ENCODE measurements at places on chromosomes 2 and 18.

GRCh38 chr2:30239308-30239985, 8.1 kb downstream of the LBH start:
- peak; percentile 85 for DNase-seq

- DNase-seq = no peak
These were observed 31.2 kb downstream of the MAP3K2 start for GRCh38 chr2:127356531-127356930.

- no peak for DNase-seq
These were observed 15.9 kb downstream of the RNF152 start for GRCh38 chr18:61876899-61877298.

GRCh38 chr2:114631146-114631545, 188.7 kb downstream of the DPP10 start:
- DNase-seq = no peak

DNA sequence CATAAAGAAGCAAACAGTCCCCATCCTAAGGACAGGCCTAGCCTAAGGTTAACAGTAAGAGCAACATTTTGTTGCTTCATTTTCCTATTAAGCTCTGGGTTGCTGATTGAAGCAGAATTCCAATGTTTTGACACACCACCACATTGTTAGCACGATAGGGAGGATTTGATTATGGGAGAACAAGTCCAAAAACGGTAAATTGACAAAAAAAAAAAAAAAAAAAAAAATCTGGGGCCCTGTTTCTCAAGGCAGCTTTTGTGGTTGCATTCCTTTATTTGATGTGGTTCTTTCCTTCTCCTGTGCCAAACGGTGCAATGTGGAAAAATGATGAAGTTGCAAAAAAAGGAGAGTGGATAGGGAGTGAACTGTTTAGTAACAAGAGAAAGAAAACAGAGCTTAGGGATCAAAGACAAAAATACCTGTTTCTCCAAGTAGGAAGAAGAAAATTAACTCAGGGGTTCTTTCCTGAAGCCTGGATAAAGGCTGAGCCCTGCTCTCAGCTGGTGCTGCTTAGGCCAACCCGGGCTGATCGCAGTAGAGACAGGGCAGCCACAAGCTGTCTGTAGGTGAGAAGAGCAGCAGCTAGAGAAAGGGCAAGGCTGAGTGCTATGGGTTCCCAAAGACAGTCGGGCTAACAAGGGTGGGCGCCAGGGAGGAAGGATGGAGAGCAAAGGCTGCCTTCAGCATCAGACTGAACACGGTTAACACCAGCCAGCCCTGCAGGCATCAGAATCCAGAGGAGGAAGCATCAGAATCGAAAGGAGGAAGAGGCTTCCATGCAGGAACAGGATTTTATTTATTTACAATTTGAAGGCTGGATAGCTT, 167.8 kb upstream of the FOSL2 start:
- peak; percentile 87 for DNase-seq

DNA sequence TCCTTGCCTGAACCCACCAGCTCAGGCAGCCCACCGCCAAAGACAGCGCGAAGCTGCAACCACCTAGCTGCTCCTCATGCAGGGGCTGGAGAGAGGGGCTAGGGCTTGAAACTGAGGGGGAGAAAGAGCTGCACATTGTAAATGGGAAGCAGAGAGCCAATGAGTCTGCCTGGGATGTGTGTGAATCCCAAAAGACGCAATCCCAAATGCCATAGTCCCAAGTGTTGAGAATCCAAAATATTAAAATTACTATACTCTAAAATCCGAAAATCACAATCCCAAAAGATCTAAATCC, 9.4 kb downstream of the AMER3 start:
- DNase-seq = no peak

- DNase-seq = no peak
These were observed at the start of gene SIGLEC15 for GRCh38 chr18:45825258-45826044. Gene SIGLEC15 (plus strand): TSS chr18:45825675. CDS start chr18:45825729, 54 bp downstream.

GRCh38 chr18:23166891-23167541, 31.7 kb downstream of the CABLES1 start:
- no peak for DNase-seq

DNA sequence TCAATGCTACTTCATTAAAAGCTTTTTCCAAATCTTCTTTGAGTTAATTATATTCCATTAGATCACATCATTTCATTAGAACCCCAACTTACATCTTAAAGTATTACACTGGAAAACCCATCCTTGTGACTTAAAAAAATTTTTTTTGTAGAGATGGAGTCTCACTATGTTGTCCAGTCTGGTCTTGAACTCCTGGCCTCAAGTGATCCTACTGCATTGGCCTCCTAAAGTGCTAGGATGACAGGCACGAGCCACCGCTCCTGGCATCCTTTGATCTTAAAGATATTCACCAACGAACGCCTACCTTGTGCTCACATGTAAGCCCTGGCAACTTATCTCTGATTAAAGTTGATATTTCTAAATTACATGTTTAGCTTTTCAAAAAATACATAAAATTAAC, 6.7 kb downstream of the LAPTM4A start:
- no peak for DNase-seq

DNA sequence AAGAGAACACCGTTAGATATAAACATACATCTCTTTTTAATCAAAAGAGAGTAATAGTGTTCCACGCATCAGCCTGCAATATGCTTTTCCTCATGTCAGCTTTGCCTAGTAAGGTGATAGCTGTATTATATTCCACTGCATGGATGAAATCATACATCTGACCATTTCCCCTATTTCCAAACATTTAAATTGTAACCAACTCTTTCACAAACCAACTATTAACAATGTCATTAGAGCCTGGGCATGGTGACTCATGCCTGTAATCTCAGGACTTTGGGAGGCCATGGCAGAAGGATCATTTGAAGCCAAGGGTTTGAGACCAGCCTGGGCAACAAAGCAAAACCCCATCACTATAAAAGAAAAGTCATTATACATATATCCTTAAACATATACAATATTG, 284.8 kb downstream of the BCL11A start:
- DNase-seq = no peak

DNA sequence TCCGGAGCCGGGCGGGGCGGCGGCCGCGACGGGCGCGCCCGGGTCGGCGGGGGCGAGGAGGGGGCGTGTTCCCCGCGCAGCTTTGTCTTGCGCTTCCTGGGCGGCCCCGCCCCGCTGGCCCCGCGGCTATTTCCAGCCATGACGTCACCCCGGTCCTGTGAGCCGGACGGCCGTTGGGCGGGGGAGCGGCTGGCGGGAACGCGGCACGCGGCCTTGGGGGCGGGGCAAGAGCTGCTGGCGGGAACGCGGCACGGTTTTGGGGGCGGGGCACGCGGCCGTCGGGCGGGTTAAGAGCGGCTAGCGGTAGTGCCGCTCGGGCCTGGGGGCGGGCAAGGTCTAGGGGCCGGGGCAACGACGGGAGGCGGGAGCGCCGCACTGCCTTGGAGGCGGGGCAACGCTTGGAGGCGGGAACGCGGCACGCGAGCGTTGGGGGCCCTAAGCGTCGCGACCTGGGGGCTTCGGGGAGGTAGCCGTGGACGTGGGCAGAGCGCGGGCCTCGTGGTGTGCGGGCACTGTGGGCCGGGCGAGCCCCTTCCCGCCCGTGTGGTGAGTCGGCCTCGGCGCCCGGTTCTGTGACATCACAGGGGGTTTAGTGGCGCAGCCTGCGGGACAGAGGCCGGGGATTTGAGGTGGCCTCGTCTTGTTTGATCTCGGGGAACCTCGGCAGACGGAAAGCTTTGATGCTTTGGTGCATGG, 704 bp downstream of the KLF11 start:
- DNase-seq = peak; percentile 74

DNA sequence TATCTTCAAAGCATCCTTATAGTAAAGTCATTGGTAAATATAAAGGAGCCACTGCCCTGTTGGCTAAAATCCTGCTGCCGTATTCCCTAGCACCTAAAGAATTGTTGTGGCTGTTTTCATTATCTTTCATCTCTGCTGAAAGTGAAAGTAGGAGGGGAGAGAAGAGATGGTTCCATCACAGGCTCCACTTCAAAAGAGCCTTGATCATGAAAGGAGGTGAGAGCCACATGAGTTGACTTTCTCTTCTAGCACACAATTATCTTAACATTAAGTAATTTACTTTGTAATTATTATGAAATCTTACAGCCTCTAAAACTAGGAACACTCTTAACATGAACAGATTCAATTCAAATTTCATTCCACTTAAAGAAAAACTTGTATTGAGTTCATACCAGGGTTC, 1050.9 kb upstream of the LRRTM1 start:
- no peak for DNase-seq

DNA sequence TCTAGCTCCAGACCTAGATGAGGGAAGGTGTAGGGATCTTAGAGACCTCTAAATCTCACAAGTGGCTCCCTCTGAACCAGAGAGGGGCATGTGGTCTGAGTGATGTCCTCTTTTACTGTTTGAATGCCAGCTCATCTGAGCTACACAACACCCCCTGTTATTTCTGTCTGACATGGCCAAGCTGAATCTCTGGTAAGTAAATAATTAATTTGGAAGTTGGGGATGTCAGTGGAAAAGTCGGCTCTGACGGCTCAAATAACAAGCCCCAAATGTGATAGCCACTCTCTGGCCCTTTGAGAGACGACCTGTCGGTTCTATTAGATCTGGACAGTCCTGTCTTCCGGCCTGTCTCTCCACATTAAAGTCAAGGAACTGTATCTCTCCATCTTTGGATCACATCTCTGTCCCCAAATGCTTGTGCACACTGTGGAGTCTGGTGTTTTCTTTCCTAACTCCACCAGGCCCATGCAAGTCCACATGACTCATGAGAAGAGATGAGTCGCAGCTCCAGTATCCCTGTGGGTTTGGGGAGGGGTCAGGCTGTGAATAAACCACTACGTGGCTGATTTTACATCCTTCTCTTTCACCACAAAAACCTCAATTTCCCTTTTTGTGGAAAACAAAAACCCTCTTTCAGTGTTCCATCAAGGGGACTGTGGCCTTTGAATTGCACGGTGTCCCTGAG, 52.5 kb downstream of the SETBP1 start:
- peak; percentile 78 for DNase-seq

- no peak for DNase-seq
These were observed 16.0 kb downstream of the DGUOK start for GRCh38 chr2:73942664-73943063.

- DNase-seq = no peak
These were observed 208.7 kb downstream of the CLIP4 start for GRCh38 chr2:29323961-29324360.

DNA sequence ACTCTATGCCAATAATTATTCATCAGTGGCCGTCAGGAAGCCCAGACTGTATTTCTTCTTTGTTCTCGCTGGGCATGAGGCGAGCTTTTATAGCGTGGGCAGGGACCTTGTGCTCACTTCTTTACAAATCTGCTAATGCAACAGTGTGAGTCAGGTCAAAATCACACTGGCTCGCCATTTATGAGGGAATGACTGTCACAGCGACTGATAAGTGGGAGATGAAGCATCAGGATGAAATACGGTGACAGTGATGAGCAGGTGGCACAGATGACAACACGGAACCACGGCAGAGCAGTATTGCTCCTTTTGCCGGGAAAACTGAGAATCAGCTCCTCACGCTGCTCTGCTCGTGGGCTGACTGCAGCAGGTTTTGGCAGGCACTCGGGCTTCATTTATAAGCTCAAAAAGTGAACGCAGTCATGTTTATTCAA, 20.5 kb downstream of the TYMS start:
- DNase-seq = no peak

DNA sequence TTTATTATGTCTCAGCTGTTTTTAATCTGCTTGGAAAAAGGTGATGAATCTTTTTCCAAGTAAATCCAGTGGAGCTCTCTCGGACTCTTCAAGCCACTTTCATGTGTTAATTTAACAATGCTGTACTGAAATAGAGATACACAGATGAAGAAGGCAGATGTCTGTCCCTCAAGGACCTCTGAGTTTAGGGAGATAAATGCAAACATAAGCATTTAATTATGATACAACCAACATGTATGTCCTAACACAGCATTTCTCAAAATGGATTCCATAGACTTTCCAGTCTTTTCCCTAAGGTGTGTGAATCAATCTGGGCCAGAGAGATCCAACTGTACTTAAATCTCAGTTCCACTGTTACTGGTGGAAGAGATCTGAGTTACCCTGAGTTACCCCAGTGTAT, 262.4 kb downstream of the RND3 start:
- DNase-seq = no peak

DNA sequence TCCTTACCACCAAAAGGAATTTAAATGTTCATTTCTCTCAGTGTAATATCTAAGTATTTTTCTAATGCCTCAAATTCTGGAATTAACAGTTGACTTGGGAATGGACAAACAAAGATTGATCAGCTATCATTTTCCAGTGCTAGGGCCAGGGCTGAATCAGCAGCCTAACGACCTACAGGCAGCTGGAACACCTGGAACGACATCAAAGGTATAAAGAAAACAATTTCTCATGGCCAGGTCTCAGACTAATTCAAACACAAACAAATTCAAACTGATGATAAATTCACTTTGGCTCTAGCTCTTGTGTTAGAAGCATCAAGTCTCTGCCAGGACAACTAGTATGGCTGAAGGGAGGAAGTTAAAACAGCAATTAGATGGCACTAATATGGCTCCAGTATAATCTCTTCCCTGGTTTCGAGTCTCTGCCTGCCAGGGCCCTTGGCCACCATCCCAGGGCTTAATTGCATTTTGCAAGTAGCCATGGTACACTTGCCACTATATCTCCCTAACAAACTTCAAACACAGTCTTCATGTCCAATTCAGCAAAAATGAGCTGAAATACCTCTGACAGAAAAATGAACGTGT, 70.2 kb upstream of the FSHR start:
- DNase-seq = no peak

DNA sequence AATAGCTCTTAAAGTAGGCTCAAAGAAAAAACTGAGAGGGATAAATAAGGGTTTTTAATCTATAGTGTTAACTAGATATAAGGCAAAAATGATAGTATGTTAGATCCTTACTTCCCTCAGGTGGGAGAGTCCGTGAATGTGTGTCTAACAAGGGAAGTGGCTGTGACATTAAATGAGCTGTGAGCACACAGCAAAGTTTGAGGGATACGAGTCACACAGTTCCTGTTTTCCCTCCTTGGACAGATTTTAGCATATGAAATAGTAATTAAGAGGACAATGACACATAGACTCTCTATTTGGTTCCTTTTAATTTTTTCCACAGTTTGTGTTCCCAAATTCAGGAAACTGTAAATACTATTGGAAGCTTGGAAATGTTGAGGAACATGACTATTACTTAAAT, 148.4 kb upstream of the CAVIN2 start:
- DNase-seq = no peak

GRCh38 chr2:220994846-220995245, 577.3 kb downstream of the EPHA4 start:
- no peak for DNase-seq

GRCh38 chr18:33916200-33916599, 308.5 kb downstream of the NOL4 start:
- no peak for DNase-seq

- no peak for DNase-seq
These were observed 407.0 kb upstream of the KCNJ3 start for GRCh38 chr2:154291511-154291910.

DNA sequence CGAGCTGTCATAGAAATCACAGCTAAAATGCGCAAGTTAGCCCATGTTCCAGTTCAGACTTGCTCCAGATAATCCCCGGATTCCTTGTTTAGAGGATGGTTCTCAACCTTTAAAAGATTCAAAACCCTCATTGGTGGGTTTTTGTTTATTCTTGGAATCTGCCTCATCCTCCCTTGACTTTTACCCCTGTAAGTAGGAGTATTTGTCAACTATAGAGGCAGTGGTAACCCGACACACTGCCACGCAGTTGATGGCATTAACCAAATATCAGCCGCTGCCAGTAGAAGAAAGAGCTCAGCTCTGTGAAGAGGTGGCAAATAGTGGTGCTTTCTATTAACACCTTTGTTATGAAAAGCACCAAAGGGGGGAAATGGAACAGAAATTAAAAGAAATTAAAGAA, 40.4 kb upstream of the SELENOI start:
- DNase-seq = no peak

GRCh38 chr18:79344208-79344581, 51.5 kb upstream of the NFATC1 start:
- no peak for DNase-seq
